Bronchial epithelial cell (primary cell): ENCODE measurements at places on chromosomes 6 and 20. TPM values are rescaled to one million over a fixed set of nuclear protein-coding genes. Genes with fewer than 3 reads are reported as not detected.

- peak; percentile 59 for DNase-seq
Observed at GRCh38 chr6:9116026-9116425, 680.7 kb upstream of the SLC35B3 start.

GRCh38 chr6:86192123-86192522 lies 549.4 kb upstream of the SYNCRIP start:
- DNase-seq, result peak; percentile 31

DNA sequence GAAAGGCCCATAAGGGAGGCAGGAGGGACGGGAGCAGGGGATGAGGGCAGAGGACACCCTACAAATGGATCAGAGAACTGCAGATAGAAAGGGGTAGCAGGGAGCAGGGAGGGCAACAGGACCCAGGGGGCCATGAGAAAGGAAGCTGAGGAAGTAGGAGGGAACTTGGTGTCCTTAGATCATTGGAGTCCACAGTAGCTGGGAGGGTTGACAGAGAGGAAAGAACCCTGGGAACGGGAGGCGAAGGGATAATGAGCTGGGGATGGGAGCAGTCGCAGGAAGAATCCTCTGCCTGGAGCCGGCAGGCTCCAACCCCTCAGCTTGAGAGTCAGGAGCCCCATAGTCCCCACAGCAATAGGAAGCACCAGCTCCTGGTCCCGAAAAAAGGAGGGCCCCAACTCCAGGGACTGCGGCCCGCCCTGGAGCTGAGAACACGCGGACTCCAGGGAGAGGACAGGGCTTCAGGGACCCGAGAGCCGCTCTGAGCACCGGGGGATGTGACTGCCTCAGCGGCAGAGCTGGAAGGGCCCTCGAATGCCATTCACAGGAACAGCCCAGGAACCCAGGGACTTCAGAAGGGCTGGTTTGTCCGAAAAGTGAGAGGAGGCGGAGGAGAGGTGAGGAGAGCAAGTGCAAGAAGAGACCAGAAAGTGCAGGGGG lies 32.7 kb downstream of the HLA-A start:
- DNase-seq, result no peak

- DNase-seq, result no peak
Observed at GRCh38 chr6:109194880-109195279, 99.6 kb downstream of the CEP57L1 start.

- no peak for DNase-seq
Observed at GRCh38 chr6:49743429-49743828, 759 bp downstream of the CRISP3 start.

DNA sequence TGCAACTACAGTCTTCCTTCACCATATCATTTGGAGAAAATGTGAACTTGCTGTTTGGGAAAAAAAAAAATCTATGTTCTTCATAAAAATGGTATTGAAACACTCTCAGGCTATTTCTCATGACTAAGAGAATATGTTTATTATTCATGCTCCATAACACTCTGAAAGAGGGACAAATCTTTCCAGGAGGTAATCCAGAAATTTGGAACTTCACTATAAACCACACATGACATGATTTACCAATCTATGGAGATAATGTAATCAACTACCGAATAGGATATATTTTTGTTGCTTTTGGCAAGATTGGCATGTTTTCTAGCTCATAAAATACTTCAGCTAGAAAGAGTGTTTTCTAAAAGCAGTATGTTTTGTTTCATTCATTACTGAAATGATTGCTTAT lies 56.3 kb downstream of the THEMIS start:
- DNase-seq, result no peak

GRCh38 chr6:30970946-30971345 lies 12.6 kb upstream of the MUC21 start:
- peak; percentile 66 for DNase-seq

GRCh38 chr20:32753731-32754130 lies 8.5 kb upstream of the DNMT3B start:
- DNase-seq, result no peak

- DNase-seq, result no peak
Observed at GRCh38 chr6:142648036-142648451, 296.9 kb downstream of the HIVEP2 start.

DNA sequence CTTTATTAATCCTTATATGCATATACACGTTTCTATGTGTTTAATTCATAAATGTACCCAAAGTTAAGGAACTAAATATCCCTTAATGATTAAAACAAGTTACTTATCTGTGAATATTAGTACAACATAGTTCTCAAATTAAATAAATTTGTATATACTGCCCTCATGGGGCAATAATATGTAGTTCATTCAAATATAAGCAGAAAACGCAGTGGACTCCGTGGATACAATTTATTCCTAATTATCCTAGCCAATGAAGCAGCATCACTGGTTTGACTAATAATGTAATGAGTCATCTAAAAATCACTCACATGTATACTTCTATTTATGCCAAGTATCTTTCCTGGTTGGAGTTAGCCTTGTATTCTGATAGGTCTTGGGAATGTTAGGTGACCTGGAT lies 111.6 kb downstream of the TBC1D32 start:
- DNase-seq, result peak; percentile 77

- DNase-seq, result peak; percentile 30
Observed at GRCh38 chr20:14568225-14568624, 230.8 kb upstream of the FLRT3 start.

- no peak for DNase-seq
Observed at GRCh38 chr6:43318011-43318410, 9.4 kb upstream of the CRIP3 start.

DNA sequence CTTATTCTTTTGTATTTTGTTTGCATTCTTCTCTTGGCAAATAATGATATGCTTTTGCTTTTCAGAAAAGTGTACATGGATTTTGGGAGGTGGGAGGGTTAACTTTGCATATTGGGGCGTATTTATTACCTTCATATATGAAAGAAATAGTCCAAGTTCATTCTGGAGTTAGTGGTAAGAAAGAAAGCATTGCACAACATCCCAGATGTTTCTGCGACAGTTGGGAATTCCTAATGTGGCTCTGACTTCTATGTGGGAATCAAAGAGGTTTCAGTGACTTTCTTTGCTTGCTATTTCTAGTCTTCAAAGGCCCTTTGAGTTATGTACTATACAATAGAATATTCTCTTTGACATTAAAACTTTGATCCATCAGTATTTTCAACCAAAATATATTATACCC lies 78.1 kb downstream of the MMUT start:
- peak; percentile 21 for DNase-seq

GRCh38 chr6:149271348-149272340 lies 45.9 kb upstream of the TAB2 start:
- no peak for DNase-seq

DNA sequence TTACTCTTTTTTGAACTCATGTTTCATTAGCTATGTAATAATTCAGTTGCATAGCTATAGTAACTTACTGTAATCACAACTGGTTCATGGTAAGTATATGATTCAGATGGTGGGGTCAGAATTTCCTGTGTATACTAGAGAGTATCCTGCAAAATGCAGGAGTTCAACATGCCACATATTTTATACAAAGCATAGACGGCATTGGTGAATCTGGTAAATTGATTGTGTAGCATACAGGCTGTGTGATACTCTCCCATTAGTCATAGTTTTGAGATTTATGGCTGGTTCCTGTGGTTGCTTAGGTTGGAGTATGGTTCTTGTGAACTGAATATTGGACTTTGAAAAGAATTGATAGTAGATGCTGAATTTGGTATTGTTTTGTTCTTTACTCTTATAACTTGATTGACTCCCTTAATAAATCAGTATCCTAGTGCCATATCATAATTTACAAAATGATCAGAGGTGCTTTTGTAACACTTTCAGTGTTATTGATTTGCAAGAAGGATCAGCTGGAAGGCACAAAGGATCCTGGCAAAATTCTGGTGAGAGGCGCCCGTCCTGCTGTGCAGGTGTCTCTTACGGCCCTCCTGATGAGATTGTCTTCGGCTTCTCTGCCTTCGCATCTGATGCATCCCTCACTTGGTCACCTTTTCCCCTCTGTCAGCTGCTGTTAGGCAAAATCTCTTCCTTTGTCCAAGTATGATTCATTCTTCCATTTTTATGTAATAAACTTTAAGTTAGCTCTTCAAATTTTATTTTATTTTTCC lies 22.6 kb downstream of the SNX9 start:
- no peak for DNase-seq

- DNase-seq, result no peak
Observed at GRCh38 chr6:64527899-64528298, 892.3 kb downstream of the PHF3 start.

DNA sequence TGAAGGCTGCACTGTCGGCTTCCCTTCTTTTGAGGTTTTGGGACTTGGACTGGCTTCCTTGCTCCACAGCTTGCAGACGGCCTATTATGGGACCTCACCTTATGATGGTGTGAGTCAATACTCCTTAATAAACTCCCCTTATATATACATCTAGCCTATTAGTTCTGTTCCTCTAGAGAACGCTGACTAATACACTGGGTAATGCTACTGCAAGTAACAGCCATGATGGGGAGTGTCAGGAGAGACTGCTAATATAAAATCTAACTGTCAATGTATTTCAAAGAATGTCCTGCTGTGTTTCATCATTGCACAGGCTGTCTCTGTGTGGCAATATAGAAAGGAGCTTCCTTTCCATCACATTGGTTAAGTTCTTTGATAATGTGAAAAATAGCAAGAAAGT lies 57.7 kb upstream of the UST start:
- DNase-seq, result peak; percentile 17

DNA sequence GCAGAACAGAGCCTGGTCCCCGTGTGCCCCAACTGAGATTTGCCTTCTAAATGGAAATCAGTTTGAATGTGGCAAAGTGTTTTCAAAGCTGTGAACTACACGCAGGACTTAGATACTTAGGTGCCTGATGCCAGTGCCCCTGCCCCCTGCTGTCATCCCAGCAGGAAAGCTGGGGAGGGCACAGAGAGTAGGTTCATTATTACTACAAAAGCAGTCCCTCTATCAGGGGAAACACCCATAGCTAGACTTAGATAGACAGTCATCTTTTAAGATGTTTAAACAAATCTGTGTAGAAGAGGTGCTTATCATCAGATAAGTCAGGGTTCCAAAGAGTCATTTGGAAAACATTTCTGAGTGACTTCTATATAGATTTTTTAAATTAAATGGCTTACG lies 155.0 kb upstream of the SNX9 start:
- DNase-seq, result no peak

DNA sequence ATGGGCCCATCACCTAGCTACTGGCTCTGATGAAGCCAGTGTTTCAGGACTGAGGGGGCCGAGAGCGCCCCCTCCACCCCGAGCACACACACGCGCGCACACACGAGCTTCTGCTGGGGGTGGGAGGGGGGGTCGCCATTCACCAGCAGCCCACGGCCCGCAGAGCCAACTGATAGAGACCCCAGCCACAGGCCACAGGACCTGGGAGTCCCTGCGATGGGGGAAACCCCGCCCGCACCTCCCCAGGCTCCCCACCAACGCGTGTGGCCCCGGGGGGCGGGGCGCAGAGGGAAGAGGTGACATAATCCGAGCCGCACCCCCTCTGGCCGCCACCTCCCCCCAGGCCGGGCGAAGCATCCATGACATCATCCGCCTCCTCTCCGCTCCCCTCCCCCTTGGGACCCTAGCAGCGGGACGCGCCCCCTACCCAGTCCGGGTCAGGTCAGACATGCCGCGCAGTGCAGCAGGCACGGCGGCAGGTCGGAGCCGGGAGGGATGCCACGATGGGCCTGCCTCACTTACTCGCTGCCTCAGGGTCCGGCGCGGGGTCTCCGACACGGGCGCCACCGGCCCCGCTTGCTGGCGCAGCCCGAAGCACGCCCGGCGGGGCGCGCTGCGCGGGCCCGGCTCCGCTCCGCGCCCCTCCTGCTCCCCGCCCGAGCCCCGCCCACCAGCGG lies at the start of gene LZTS3:
TSS of gene LZTS3 (minus strand) at position 617 of the 677 bp plus-strand sequence. CDS start 6,386 bp downstream, outside the sequence.
- peak; percentile 16 for DNase-seq

DNA sequence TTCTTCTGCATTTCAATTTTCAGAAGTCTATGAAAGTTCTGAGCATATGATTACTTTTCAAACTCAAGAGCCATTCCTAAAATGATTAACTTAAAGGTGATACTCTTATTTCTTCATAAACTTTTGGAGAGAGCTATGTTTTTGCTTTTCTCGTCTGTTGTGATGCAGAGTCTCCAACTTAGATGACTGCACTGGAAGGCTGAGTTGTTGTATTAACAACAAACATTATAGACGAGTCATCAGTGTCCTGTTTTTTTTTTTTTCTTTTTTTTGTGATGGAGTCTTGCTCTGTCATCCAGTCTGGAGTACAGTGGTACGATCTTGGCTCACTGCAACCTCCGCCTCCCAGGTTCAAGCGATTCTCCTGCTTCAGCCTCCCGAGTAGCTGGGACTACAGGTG lies 101.9 kb downstream of the CD109 start:
- DNase-seq, result peak; percentile 37

DNA sequence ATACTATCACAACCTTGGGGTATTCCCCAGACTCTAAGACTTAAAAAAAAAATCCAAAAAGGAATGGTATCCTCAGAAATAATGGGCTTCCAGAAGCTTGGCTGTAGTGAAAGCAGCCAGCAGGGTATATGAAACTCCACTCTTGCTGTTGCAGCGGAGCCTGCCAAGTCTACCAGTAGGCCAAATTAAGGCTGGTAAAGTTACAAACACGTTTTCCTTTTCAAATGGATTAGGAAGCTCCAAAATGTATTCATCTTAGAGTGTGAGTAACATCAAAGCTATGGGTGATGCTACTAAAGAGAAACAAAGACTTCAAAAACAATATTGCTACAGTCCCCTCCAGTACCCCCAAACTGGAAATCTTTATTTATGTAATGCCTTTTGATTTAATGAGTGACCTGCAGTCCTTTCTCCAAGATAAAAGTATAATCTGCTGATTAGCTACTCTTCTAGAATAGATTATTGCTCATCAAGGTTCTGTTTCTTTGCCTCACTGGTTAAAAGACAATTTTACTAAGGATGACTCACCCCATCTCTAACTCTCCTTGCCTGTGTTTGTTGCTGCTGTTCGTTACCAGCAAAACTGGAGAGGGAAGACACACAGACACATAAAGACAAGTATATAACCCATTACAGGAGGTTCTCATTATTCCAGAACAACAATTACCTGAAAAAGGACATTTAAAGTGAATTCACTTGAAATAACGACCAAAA lies 84.9 kb downstream of the BTBD9 start:
- peak; percentile 57 for DNase-seq

GRCh38 chr20:3781153-3781910 lies at the start of gene SPEF1:
SPEF1 (minus strand) TSS chr20:3781448; CDS start chr20:3781287, 161 bp downstream.
- DNase-seq, result peak; percentile 92

Gene NNAT
- total RNA-seq, result not detected in 2 replicates

Gene CPNE1
- total RNA-seq, result 76.3 and 85.5 TPM in 2 replicates

Gene SOX18
- not detected in 2 replicates for total RNA-seq

Gene BIRC7
- not detected in 2 replicates for total RNA-seq

Gene EBF4
- total RNA-seq, result 0.64 and 1.3 TPM in 2 replicates

Gene VSX1
- total RNA-seq, result not detected in 2 replicates

Gene TRIM31
- 0.13 TPM in 1 of 2 replicates, not detected in the other for total RNA-seq

Gene ELOVL5
- total RNA-seq, result 35.3 and 42.1 TPM in 2 replicates

Gene IL20RA
- 4.5 and 10.5 TPM in 2 replicates for total RNA-seq

Gene OR2B6
- total RNA-seq, result not detected in 2 replicates

Gene TRAPPC3L
- not detected in 2 replicates for total RNA-seq

Gene PPP1R18
- 26.0 and 32.6 TPM in 2 replicates for total RNA-seq

Gene SSTR4
- total RNA-seq, result not detected in 2 replicates

Gene C20orf96
- total RNA-seq, result 0.64 and 0.79 TPM in 2 replicates

Gene RBM38
- 6.8 and 7.6 TPM in 2 replicates for total RNA-seq

Gene MMP24
- total RNA-seq, result under 0.01 TPM in 1 of 2 replicates, not detected in the other

Gene C6orf15
- total RNA-seq, result 0.13 TPM in 1 of 2 replicates, not detected in the other

Gene ERVFRD-1
- not detected in 2 replicates for total RNA-seq

Gene ATP6V1G2
- 0.26 and 0.51 TPM in 2 replicates for total RNA-seq

Gene GATA5
- total RNA-seq, result not detected in 2 replicates

Gene RNASET2
- 13.2 and 15.0 TPM in 2 replicates for total RNA-seq

Gene PHACTR1
- total RNA-seq, result under 0.01 and 0.38 TPM in 2 replicates
